ENCODE measurements at places on chromosomes 2 and 18.

- DNase-seq: no peak
Measured at GRCh38 chr2:231115651-231116050, 9.2 kb downstream of the HTR2B start.

- no peak for DNase-seq
Measured at GRCh38 chr2:149808556-149808955, 221.0 kb upstream of the MMADHC start.

DNA sequence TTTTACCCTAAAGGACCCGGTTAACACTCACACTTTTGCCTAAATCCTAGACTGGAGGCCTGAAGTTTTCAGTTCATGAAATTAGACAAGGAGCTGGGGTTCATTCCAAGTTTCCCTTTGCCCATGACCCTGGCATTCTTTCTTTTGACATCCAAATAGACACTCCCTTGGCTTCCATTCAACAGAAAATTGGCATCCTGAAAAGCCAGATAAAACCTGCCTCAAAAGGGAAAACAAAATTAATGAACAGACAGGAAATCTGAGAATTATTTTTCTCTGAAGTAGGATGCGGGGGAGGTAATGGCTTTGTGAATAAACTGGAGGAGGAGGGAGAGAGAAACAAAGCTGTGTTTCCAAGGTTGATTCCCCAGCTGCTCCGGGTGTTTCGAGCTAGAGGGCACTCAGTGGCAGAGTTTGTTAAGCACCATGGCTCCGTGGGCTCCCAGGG is 41.0 kb downstream of the SPP2 start:
- no peak for DNase-seq

DNA sequence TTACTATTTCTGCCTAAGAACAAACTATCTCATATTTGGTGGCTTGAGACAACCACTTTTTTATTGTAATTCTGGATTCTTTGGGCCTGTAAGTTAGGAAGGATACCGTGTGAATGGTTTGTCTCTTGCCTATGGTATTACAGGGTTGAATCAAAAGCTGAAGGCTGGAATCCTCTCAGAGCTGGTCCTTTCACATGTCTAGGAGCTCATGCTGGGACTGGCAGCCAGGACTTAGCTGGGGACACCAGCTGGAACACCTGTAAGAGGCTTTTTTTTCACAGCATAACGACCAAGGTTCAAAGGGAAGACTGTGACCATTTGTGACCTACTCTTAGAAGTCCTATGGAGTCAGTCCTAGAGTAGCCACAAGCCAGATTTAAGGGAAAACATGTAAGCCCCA is 226.3 kb downstream of the ZNF804A start:
- no peak for DNase-seq

- DNase-seq: no peak
Measured at GRCh38 chr2:31004257-31004656, 134.0 kb downstream of the GALNT14 start.

DNA sequence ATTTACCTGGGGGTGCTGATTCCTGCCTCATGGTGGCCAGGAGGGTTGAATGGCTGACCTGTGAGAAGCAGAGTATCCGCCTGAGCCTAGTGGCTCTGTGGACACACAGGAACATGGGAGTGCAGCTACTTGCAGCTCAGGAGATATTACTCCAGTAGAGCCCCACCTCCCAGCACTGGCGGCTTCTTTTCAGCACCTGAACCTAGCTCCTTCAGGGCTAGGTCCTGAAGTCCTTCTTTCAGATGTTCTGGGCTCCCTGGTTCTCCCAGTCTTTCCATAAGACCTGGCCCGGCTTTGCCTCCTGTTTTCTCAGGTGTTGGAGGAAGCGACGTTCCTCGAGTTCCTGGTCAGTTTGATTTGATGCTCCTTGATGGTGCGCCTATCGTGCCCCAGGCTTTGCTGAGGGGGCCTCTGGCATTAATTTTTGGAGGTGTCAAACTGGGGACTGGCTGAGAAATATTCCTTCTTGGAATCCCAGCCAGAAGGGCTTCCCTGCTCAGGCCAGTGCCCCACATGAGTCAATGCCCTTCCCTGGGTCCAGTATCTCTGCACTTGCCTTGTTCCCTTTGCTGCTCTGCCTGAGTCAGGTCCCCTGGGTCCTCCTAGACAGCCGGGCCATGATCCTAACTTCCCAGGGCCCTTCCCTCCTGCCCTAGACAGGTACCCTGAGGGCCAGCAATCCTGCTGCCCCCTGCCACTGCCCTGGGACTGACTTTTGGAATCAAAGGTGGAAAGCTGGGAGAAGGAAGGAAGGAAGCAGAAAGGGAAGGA is 110.7 kb upstream of the HAAO start:
- no peak for DNase-seq

- DNase-seq: no peak
Measured at GRCh38 chr2:47217277-47217676, 62.2 kb upstream of the STPG4 start.
